ENCODE measurements at places on chromosomes 2 and 18. TPM values are rescaled to one million over a fixed set of nuclear protein-coding genes. Genes with fewer than 3 reads are reported as not detected.

Gene SLC23A3
- total RNA-seq = 3.2 TPM

Gene DOK6
- not detected for total RNA-seq

Gene C2orf72
- 0.18 TPM for total RNA-seq

Gene ST8SIA3
- total RNA-seq = not detected

Gene PARD3B
- not detected for total RNA-seq

Gene GATA6
- total RNA-seq = not detected

Gene CYP26B1
- not detected for total RNA-seq

Gene SLC4A5
- 0.42 TPM for total RNA-seq

Gene RAX
- not detected for total RNA-seq

Gene OR6B2
- not detected for total RNA-seq

Gene FBXO36
- total RNA-seq = 0.54 TPM

Gene RASGRP3
- 22.9 TPM for total RNA-seq

Gene SP140L
- total RNA-seq = 84.4 TPM

Gene TMEM247
- not detected for total RNA-seq

Gene ACMSD
- not detected for total RNA-seq

Gene ZNF532
- 2.4 TPM for total RNA-seq

Gene CAMKMT
- total RNA-seq = 13.3 TPM

Gene EGR4
- 0.15 TPM for total RNA-seq

Gene ABHD3
- total RNA-seq = 47.9 TPM

Gene PPP1R1C
- total RNA-seq = not detected

Gene STPG4
- total RNA-seq = 0.20 TPM

Gene PROKR1
- total RNA-seq = not detected

Gene GAREM2
- 4.5 TPM for total RNA-seq

Gene PTPRM
- 5.7 TPM for total RNA-seq

Gene HOXD10
- total RNA-seq = not detected

Gene ASB18
- total RNA-seq = not detected

Gene ACADL
- not detected for total RNA-seq

Gene PSMD14
- 86.1 TPM for total RNA-seq
